ENCODE measurements at places on chromosomes 6 and 20.
A peak's percentile ranks its signal among the peaks of the same experiment; 100 is the strongest.

- H3K27ac ChIP-seq: no peak overlapping the region
- no peaks in the 10 kb centered on the region for H3K4me1 ChIP-seq
- H3K27me3 ChIP-seq: no peaks in the 10 kb centered on the region
- no peaks in the 10 kb centered on the region for H3K36me3 ChIP-seq
These were observed 110.4 kb downstream of the ADGB start for GRCh38 chr6:146709036-146709622.

GRCh38 chr20:57249772-57250171 is 16.7 kb downstream of the BMP7 start:
- no peaks in the 10 kb centered on the region for H3K4me1 ChIP-seq
- peaks cover 61% of the 10 kb centered on the region for H3K27me3 ChIP-seq
- no peak for DNase-seq

- no peak overlapping the region for H3K27ac ChIP-seq
- H3K27me3 ChIP-seq: no peaks in the 10 kb centered on the region
- H3K36me3 ChIP-seq: no peaks in the 10 kb centered on the region
- no peak for DNase-seq
- no peak overlapping the region for H3K4me3 ChIP-seq
- no peaks in the 10 kb centered on the region for H3K4me1 ChIP-seq
These were observed 24.3 kb downstream of the GTSF1L start for GRCh38 chr20:43702502-43702901.

- H3K27me3 ChIP-seq: peaks cover 50% of the 10 kb centered on the region
- no peaks in the 10 kb centered on the region for H3K36me3 ChIP-seq
- no peaks in the 10 kb centered on the region for H3K4me1 ChIP-seq
- H3K4me3 ChIP-seq: no peak overlapping the region
These were observed 169.2 kb downstream of the GRM4 start for GRCh38 chr6:33976437-33977360.

DNA sequence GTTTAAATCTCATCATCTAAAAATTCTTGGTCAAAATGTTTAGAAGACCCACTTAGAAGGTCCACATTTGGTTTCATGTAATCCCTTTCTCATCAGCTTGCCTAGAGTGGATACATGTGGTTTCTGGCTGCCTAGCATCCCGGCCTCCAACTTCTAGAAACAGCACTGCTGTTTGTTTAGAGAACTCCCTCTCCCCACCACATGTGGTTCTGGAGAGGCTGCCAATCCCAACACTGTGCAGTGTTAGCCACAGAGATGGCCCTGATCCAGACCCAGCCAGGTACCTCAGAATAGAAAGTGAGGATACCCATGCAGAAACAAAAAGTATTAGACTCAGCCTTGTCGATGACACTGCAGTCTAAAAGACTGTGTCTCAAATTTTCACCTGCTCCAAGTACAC is 241.8 kb downstream of the BCKDHB start:
- DNase-seq: no peak
- H3K27me3 ChIP-seq: no peaks in the 10 kb centered on the region
- H3K4me3 ChIP-seq: no peak overlapping the region
- H3K36me3 ChIP-seq: no peaks in the 10 kb centered on the region
- peaks cover 2% of the 10 kb centered on the region for H3K4me1 ChIP-seq

GRCh38 chr6:106069478-106069877 is 16.7 kb upstream of the PRDM1 start:
- H3K36me3 ChIP-seq: no peaks in the 10 kb centered on the region
- no peak overlapping the region for H3K27ac ChIP-seq
- no peak overlapping the region for H3K4me3 ChIP-seq
- DNase-seq: peak; percentile 52
- H3K4me1 ChIP-seq: peaks cover 6% of the 10 kb centered on the region
- no peaks in the 10 kb centered on the region for H3K27me3 ChIP-seq

DNA sequence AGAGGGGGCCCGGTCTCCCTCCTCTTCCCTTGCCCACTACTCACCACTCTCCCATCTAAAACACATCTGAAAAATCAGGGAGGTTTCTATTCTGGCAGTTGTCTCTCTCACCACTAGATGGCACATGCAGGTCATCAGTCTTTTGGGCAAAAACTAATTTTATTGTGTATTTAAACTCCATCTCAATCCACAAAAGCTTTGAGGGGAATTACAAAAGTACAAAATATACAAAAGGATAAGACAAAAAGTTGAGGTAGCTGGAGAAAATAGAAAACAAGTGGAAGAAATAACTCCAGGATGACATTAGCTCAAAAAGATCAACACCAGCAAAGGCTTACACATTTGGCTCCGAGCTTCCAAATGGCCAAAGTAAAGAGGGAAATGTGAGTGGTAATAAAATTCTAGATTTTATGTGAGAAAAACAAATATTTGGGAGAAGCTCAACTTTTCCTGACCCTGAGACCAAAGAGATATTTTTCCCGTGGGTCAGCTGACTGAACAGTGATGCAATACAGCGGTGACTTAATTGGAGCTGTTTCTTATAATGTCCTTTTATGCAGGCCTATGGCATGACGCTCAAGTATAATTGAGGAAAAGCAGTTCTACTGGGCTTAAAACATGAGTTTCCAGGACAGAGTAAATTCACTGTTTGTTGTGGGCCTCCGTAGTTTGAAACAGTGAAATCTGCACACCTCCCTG is 79.8 kb upstream of the CHD6 start:
- H3K27me3 ChIP-seq: no peaks in the 10 kb centered on the region
- peaks cover 9% of the 10 kb centered on the region for H3K4me1 ChIP-seq
- H3K36me3 ChIP-seq: no peaks in the 10 kb centered on the region
- peak; percentile 63 for DNase-seq
- H3K4me3 ChIP-seq: no peak overlapping the region

DNA sequence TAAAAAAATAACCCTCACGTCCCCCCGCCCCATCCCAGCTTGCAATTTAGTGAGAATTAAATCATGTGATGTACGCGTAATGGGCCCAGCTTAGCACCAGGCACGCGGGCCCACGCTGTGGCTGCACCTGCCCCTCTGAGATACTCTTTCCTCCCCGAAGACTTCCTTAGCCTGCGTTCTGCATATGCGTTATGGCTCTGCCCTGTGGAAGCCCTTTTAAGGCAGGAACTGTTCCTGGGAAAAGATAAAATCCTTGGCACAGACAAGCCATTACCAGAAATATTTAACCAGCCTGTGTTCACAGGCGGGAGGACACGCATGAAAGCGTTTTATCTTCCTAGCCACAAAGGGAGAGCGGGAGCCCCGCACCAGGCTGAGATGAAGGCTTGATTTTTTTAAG is 311.0 kb downstream of the LRFN2 start:
- no peak overlapping the region for H3K27ac ChIP-seq
- DNase-seq: no peak
- no peaks in the 10 kb centered on the region for H3K4me1 ChIP-seq

- DNase-seq: no peak
- H3K36me3 ChIP-seq: no peaks in the 10 kb centered on the region
- peaks cover 11% of the 10 kb centered on the region for H3K4me1 ChIP-seq
- no peak overlapping the region for H3K27ac ChIP-seq
These were observed 105.1 kb downstream of the SLC23A2 start for GRCh38 chr20:4896119-4896702.

- no peaks in the 10 kb centered on the region for H3K4me1 ChIP-seq
- H3K27me3 ChIP-seq: no peaks in the 10 kb centered on the region
- DNase-seq: no peak
- H3K27ac ChIP-seq: no peak overlapping the region
These were observed 259.7 kb upstream of the CHD6 start for GRCh38 chr20:41877911-41878310.

GRCh38 chr6:150116200-150116800 is 26.5 kb upstream of the PPP1R14C start:
- no peaks in the 10 kb centered on the region for H3K36me3 ChIP-seq
- H3K4me3 ChIP-seq: no peak overlapping the region
- no peaks in the 10 kb centered on the region for H3K27me3 ChIP-seq
- 0 out of 2 replicates have a peak, but pooled peaks cover 4% of the 10 kb centered on the region for H3K4me1 ChIP-seq

DNA sequence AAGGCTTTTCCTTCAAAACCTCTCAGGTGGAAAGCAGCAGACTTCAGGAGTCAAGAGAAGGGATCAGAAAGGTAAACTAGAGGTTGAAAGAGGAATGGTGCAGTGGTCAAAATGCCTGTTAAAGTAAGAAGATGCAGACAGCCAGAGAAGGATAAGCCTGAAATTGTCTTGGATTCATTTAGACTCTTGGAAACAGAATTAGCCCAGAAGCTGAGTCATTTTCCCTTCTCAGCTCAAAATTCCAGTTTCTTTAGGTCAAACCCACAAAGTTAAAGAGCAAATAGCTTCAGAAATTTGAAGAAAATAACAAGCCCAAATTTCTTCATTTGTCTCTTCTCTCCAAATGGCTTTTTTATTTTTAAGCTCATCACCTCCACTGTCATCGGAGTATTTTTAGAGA is 73.9 kb downstream of the DHX35 start:
- DNase-seq: peak; percentile 63
- peaks cover 10% of the 10 kb centered on the region for H3K4me1 ChIP-seq
- H3K27ac ChIP-seq: peak overlapping the region; percentile 21
- H3K36me3 ChIP-seq: peaks cover 20% of the 10 kb centered on the region

DNA sequence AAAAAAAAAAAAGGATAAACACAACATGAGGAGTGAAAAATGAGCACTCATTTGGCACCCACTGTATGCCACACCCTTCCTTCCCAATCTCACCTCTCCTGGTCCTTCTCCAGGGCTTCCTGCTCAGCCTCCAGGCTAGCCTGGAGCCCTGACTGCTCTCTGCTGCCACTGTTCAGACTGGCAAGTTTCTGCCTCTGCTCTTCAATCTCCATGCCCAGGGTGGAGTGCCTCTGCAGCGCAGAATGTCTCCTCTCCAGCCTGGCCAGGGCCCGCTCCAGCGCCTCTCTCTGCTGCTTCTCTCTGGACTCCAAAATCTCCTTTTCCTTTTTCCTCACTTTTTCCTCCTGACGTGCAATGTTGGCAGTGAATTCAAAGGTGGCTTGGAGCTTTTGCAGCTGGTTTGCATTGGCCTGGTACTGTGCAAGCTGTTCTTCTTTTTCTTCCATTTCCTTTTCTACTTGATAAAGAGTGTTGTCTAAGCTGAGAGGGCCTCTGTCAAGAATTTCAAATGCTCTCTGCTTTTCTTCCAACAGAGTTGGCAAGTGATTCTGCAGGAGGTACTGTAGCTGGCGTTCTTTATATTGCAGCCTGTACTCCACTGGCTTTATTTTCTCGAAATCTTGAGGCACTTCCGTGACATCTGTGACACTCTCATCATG is 194.4 kb downstream of the KIF16B start:
- H3K27ac ChIP-seq: no peak overlapping the region
- no peak overlapping the region for H3K4me3 ChIP-seq
- H3K27me3 ChIP-seq: no peaks in the 10 kb centered on the region
- no peak for DNase-seq
- H3K36me3 ChIP-seq: no peaks in the 10 kb centered on the region

DNA sequence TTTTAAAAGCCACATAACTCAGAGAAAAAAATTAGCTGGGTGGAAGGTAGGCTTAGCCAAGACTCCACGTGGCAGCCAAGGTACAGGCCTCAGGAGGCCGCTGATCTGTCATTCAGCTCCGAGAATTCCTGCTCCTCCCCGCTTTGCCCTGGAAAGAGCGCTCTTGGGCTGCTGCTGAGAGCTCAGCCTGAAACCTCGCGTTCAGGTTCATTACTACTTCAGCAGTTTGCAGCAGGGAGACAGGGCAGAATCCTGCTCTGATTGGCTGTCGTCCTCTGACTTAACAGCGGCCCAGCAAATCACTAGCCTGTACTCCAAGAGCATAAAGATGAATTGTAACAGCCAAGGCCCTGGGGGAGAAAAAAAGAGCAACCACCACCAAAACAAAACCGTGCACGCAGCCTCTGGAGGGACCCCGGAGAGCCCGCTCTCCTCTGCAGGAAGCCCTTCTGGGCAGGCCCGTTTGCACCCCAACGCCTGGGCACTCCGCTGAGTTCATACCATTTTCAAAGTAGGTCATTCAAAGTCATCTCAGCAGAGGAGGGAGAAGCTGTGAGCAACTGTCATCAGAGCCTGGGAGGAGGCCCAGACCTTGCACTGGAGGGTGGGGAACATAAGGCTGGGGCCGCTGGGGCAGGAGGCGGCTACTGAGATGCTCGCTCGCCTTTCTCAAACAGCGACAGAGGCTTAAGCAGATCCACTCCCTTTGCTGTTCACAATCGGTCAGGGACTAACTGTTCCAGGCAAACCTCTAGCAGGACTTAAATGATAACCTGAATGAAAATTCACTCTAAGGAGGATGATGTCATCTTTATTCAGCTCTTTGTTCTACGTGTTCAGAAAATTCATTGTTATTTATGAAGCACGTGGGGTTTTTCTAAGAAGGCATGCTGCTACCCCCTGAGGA is 42.3 kb upstream of the ATXN1 start:
- H3K27ac ChIP-seq: no peak overlapping the region
- no peak overlapping the region for H3K4me3 ChIP-seq
- peaks cover 45% of the 10 kb centered on the region for H3K4me1 ChIP-seq
- H3K36me3 ChIP-seq: no peaks in the 10 kb centered on the region
- DNase-seq: no peak

DNA sequence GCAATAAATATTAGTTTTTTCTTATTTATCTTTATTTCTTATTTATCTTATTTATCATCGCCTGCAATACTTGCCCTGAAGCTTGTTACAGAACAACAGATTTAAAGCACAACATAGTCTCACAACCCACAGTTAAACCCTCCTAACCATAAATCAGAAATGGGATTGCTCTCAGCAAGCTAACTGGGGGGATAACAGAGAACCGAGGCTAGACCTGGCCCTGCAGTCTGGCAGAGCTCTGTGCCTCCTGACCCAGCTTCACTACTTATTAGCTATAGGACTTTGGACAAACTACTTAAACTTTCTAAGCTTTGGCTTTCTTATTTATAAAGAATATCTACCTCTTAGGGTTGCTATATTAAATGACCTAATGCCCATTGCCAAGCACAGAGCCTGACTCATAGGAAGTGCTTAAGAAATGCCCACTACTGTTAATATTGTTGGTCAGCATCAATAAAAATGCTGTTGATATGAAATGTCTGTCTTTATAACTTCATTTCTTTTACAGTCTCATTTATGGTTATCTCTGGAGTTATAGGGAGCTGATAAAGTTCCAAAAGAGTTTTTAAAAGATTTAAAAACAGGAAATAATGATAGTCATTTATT is 87.9 kb upstream of the BEND6 start:
- no peak overlapping the region for H3K4me3 ChIP-seq
- no peaks in the 10 kb centered on the region for H3K27me3 ChIP-seq
- peak; percentile 79 for DNase-seq
- no peaks in the 10 kb centered on the region for H3K36me3 ChIP-seq
- peak overlapping the region; percentile 78 for H3K27ac ChIP-seq

DNA sequence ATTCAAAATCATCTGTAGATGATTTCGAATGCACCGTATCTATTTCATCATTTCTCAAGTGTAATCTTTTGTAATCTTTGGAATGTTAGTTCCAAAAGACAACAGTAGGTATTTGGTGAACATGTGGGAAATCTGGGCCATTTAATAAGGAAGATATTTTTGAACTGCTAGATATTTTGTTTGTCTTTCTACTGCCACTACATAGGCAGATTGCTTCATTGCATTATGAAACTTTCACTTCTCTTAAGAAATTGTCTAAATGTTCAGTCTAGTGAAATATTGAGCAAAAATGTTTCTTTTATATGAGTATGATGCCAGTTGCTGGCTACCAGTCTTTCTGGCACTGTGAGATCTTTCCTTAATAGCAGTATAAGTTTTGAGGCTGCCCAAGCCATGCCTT is 527.8 kb upstream of the RNF217 start:
- no peak overlapping the region for H3K4me3 ChIP-seq
- no peaks in the 10 kb centered on the region for H3K36me3 ChIP-seq
- no peaks in the 10 kb centered on the region for H3K27me3 ChIP-seq
- H3K27ac ChIP-seq: no peak overlapping the region
- no peak for DNase-seq

- H3K27me3 ChIP-seq: no peaks in the 10 kb centered on the region
- no peaks in the 10 kb centered on the region for H3K36me3 ChIP-seq
- H3K27ac ChIP-seq: peak overlapping the region; percentile 40
- peak; percentile 77 for DNase-seq
- H3K4me3 ChIP-seq: peak overlapping the region; percentile 50
- peaks cover 14% of the 10 kb centered on the region for H3K4me1 ChIP-seq
These were observed 429.1 kb downstream of the HTR1B start for GRCh38 chr6:77034161-77034560.

All from GM23248 (cell line).